Lower leg skin (tissue), 4 donors: ENCODE measurements at places on chromosomes 6 and 20. TPM values are rescaled to one million over a fixed set of nuclear protein-coding genes. Genes with fewer than 3 reads are reported as not detected.

- no peak for DNase-seq
Observed at GRCh38 chr6:119331663-119332286, 17.8 kb downstream of the MAN1A1 start.

DNA sequence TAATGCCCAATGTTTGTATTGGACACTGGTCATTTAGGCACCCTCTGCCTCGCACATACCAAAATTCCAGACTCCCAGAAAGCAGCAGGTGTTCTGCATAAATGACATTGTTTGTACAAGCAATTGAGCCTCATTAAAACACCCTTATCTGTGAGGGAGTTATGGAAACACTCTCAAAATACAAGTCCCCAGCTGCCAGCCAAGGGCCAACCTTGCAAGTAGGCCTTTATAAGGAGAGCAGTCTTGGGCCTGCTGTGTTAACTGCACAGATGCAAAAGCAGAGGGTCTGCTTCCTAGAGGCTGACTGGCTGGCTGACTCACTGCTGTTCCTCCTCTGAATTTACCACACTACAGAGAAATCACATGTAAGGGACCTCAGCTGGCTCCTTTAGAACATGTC is 150.4 kb upstream of the HMGN3 start:
- no peak for DNase-seq

GINS1 gene
- total RNA-seq, result 1.2 TPM

- DNase-seq, result peak; percentile 57
Observed at GRCh38 chr6:14732844-14733757, 512.8 kb upstream of the JARID2 start.

- no peak for DNase-seq
Observed at GRCh38 chr20:48489046-48489463, 338.7 kb downstream of the PREX1 start.

CLPSL1 gene
- total RNA-seq, result not detected
